Right atrium auricular region (tissue), 2 donors: ENCODE measurements at places on chromosomes 16 and 17. TPM values are rescaled to one million over a fixed set of nuclear protein-coding genes. Genes with fewer than 3 reads are reported as not detected.

Gene KRTAP2-3
- total RNA-seq, result not detected

DNA sequence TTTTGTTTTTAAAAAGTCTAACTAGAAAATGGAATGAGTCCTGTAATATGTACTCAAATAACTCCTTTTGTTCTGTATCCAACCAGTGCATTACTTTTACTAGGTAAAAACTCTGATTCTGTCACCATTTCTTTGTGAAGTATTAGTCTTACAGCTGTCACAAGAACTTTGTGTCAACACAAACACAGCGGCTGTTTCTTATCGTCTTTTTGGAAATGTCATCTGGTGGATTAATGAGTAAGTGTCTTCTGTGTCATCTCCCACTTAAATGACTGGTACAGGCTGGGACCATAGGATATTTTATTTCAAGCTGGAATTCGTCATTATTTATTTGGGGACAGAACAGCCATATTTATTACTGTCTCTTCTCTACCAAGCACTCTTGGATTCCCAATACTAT lies 19.1 kb upstream of the ALDH3A2 start:
- DNase-seq, result no peak

GRCh38 chr17:79720705-79721292 lies 9.9 kb upstream of the ENPP7 start:
- DNase-seq, result no peak

Gene PRR35
- total RNA-seq, result not detected

Gene TEKT1
- not detected for total RNA-seq

Gene ALOX12B
- 0.43 TPM for total RNA-seq

- no peak for DNase-seq
These were observed 463.2 kb downstream of the TMEM114 start for GRCh38 chr16:8127070-8127469.

DNA sequence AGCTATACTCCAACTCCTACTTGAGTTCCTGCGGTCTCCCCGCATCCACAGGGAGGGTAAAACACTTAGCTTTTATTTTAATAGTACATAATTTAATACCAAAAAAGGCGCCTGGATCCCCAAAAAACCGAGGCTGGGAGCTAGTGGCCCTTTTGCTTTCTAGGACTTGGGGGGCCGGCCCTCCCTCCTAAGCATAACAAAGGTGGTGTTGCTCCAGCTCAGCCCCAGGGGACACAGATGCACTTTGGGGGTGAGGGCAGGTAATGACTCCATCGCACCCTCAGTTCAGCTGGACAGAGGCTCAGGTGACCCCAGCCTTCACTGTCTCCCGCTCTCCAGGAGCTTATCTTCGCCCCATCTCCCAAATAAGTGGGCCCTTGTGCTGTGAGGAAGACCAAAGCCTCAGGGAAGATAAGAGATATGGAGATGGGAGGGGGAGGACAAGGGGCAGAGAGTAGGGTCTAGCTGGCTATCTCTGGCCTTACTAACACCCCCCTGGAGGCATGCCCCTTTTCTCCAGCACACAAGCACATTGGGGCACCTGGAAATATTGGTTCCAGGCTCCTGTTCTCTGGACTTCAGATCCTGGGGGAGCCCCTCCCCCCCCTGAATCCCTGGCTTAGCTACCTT lies 2.8 kb upstream of the NHERF1 start:
- DNase-seq, result no peak

DNA sequence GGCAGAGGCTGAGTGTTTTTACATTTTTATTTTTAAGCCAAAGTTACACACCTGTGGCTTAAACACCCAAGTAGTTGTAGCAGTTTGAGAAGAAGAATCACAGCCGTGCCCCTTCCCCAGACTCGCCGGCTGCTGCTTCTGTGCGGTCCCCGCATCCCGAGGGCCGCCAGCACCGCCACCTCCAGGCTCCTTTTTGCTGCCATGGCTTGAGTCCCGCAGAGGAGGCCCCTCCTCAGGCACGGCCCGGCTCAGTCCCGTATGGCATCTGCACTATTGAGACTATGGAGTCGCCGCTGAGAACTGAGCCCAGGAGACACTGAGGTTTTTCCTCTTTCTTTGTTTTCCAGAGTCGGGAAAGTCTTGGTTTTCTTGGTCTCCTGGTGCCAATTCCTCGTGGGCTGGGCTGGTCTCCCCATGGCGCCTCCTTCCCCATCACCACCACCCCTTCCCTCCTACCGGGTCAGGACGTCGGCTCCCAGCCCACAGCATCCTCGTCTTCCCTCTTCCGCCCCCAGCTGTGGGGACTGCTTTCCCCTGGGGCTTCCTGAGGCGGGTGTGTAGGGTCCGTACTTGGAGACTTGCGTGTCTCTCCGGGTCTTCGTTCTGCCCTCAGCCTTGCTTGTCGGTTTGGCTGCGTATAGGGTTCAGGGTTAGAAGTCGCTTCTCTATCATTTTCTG lies 32.6 kb upstream of the CDH15 start:
- DNase-seq, result no peak
